ENCODE measurements at places on chromosomes 7 and 10.

- DNase-seq, result peak; percentile 44
These were observed at the start of gene ARF5 for GRCh38 chr7:127588019-127588696. ARF5 (plus strand) TSS chr7:127588411; CDS start chr7:127588499, 88 bp downstream.

DNA sequence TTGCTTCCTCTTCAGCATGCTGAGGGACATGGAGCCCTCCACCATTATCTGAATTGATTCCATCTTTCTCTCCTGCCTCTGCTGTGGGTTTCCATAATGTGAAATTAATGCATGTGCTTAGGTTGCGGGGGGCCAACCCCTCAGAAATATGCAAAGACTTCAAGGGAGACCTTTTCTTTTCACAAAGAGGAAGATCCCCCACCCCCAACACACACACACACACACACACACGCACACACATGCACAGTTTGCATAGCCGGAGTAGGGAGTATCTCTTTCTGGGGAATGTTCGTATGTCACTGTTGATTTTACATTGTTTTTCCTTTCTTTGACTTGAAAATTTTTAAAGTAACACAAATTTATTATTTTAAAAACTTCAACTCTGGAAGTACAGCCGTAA, 193.5 kb downstream of the MGMT start:
- no peak for DNase-seq

- no peak for DNase-seq
These were observed 13.7 kb upstream of the CNNM2 start for GRCh38 chr10:102904346-102904745.

DNA sequence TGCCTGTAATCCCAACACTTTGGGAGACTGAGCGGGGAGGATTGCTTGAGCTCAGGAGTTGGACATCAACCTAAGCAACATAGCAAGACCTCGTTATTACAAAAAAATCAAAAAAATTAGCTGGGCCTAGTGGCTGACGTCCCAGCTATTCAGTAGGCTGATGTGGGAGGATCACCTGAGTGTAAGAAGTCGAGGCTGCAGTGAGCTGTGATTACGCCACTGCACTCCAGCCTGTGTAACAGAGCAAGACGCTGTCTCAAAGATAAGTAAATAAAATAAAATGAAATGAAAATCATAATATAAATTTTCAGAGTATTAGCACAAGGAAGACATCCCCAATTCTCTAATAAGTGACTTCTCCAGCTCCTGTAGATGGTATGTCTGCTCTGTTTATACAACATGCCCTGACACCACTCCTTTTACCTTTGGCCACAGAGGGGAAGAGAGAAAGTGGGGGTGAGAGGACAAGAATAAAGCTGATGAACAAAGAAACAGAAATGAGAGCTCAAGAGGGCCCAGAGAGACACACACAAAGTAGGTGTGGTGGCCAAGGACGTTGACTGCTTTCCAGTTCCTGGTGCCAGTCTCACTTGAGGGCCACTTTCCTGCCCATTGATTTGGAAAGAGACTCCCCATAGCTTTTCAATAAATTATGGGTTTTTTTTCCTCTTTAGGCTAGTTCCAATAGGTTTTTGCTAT, 62.9 kb downstream of the PTTG1IP2 start:
- DNase-seq, result no peak

All from cerebellar nuclear complex (tissue), 1 donor.